ENCODE measurements at places on chromosomes 13 and 19.

GRCh38 chr13:41848435-41849255, 112.3 kb downstream of the VWA8 start:
- DNase-seq = peak; percentile 43

- DNase-seq = no peak
These were observed 110.2 kb downstream of the STOML3 start for GRCh38 chr13:38880397-38880796.

GRCh38 chr13:31898378-31899071, 133.0 kb upstream of the FRY start:
- DNase-seq = no peak

GRCh38 chr13:21528616-21529015, 69.5 kb upstream of the ZDHHC20 start:
- peak; percentile 55 for DNase-seq

Data from LHCN-M2 (cell line).